ENCODE measurements at places on chromosomes 5 and 9.

- no peak for DNase-seq
These were observed 27.5 kb downstream of the FAM163B start for GRCh38 chr9:133581513-133582343.

- DNase-seq: no peak
These were observed 29.5 kb downstream of the KCNN2 start for GRCh38 chr5:114391321-114391720.

GRCh38 chr9:105129731-105130130 lies 114.7 kb upstream of the SLC44A1 start:
- DNase-seq: no peak

- DNase-seq: no peak
These were observed 33.6 kb downstream of the SLC6A7 start for GRCh38 chr5:150223474-150223873.

GRCh38 chr5:124842725-124843595 lies 96.5 kb upstream of the ZNF608 start:
- no peak for DNase-seq

Measured in ecto neural progenitor cell (in vitro differentiated cells).